ENCODE measurements at places on chromosomes 5 and 9. TPM values are rescaled to one million over a fixed set of nuclear protein-coding genes. Genes with fewer than 3 reads are reported as not detected.
A peak's percentile ranks its signal among the peaks of the same experiment; 100 is the strongest.

- H3K27me3 ChIP-seq = peaks cover 8% of the 10 kb centered on the region
- DNase-seq = peak; percentile 44
- H3K4me1 ChIP-seq = peaks cover 2% of the 10 kb centered on the region
- H3K36me3 ChIP-seq = peaks cover 8% of the 10 kb centered on the region
- no peak overlapping the region for H3K4me3 ChIP-seq
Observed at GRCh38 chr9:134064711-134065110, 3.1 kb downstream of the BRD3 start.

DNA sequence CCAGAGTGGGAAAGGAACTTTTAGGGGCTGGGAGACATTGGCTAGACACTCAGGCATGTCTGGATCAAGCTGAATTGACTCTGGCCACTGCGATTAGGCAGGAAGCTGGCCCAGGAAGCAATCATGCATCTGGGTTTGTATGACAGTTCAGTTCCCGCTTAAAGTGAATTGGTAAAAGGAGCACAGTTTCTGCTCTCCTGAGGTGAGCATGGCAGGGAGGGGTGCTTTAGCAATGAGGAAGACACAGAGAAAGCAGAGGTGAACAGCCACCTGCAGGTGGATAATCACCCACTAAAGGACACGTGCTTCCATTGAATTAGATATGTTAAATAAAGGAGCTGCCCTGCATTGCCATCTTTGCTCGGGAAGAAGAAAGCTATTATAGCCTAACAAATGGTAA lies 248.1 kb upstream of the MAP3K1 start:
- H3K36me3 ChIP-seq = no peaks in the 10 kb centered on the region
- H3K4me3 ChIP-seq = no peak overlapping the region
- H3K27ac ChIP-seq = no peak overlapping the region
- DNase-seq = no peak
- no peaks in the 10 kb centered on the region for H3K4me1 ChIP-seq
- H3K27me3 ChIP-seq = no peaks in the 10 kb centered on the region

- H3K4me1 ChIP-seq = no peaks in the 10 kb centered on the region
- H3K27ac ChIP-seq = no peak overlapping the region
- no peaks in the 10 kb centered on the region for H3K36me3 ChIP-seq
- H3K4me3 ChIP-seq = no peak overlapping the region
- DNase-seq = no peak
Observed at GRCh38 chr9:79829566-79830302, 258.0 kb downstream of the TLE4 start.

DNA sequence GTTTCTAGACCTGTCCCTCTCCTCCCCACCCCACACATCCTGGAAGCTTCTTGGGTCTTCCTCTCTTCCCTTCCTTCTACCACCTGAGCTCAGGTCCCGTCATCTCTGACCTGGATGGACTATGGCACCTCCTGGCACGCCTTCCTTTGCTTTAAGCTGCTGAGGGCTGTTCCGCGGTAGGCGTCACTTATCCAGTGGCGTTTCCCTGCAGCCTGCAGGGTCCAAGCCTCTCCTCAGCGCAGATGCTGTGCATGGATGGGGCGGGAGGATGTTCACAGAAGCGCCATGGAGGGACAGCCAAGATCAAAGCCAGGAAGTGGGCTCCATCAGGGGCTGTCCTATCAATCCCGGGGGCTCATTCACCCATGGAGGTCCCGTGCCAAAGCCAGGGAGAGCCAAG lies 23.8 kb upstream of the CNOT6 start:
- H3K27ac ChIP-seq = no peak overlapping the region
- no peaks in the 10 kb centered on the region for H3K27me3 ChIP-seq
- H3K4me1 ChIP-seq = no peaks in the 10 kb centered on the region
- no peak overlapping the region for H3K4me3 ChIP-seq
- DNase-seq = no peak

DNA sequence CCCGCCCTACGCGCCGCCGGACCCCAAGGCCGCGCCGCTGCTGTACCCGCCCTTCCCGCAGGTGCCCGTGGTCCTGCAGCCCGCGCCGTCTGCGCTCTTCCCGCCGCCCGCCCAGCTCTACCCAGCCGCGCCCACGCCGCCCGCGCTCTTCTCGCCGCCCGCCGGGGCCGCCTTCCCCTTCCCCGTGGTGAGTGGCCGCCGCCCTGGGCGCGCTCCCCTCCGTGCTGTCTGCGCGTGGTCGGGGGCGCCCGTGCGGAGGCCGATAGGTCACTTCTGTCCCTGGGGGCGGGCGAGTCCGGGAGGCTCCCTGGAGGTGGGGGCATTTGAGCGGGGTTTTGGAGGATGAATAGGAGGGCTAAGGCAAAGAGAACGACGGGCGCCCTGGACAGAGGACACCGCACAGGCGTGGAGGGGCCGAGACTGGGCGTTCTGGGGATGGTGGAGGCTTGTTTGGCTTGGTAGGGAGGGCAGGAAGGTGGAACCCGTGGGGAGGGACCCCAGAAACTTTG lies 9.6 kb downstream of the PRRT1B start:
- no peak overlapping the region for H3K4me3 ChIP-seq
- H3K36me3 ChIP-seq = no peaks in the 10 kb centered on the region
- DNase-seq = peak; percentile 67
- H3K4me1 ChIP-seq = no peaks in the 10 kb centered on the region
- peaks cover 21% of the 10 kb centered on the region for H3K27me3 ChIP-seq
- no peak overlapping the region for H3K27ac ChIP-seq

DNA sequence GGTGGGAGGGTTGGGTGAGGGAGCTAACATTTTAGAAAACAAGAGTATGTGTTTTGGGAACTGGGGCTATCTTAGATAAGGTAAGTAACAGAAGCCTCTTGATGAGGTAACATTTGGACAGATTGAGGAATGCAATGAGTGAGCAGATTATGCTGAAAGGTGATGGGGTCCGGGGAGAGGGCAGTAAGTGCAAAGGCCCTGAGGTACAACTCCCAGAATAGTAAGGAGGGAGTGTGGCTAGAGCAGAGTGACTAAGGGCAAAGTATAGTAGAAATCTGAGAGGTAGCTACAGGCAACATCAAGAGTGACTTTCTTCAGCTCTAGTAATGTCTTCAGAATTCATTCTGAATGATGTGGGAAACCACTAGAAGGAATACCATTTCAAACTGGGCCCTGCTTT lies 38.9 kb upstream of the FBXL17 start:
- no peaks in the 10 kb centered on the region for H3K36me3 ChIP-seq
- H3K4me3 ChIP-seq = no peak overlapping the region
- no peaks in the 10 kb centered on the region for H3K4me1 ChIP-seq
- DNase-seq = no peak
- no peak overlapping the region for H3K27ac ChIP-seq
- H3K27me3 ChIP-seq = no peaks in the 10 kb centered on the region

- DNase-seq = no peak
- no peaks in the 10 kb centered on the region for H3K4me1 ChIP-seq
- H3K27me3 ChIP-seq = no peaks in the 10 kb centered on the region
- H3K27ac ChIP-seq = no peak overlapping the region
- no peaks in the 10 kb centered on the region for H3K36me3 ChIP-seq
Observed at GRCh38 chr9:93319301-93319991, 132.0 kb upstream of the FAM120A start.

DNA sequence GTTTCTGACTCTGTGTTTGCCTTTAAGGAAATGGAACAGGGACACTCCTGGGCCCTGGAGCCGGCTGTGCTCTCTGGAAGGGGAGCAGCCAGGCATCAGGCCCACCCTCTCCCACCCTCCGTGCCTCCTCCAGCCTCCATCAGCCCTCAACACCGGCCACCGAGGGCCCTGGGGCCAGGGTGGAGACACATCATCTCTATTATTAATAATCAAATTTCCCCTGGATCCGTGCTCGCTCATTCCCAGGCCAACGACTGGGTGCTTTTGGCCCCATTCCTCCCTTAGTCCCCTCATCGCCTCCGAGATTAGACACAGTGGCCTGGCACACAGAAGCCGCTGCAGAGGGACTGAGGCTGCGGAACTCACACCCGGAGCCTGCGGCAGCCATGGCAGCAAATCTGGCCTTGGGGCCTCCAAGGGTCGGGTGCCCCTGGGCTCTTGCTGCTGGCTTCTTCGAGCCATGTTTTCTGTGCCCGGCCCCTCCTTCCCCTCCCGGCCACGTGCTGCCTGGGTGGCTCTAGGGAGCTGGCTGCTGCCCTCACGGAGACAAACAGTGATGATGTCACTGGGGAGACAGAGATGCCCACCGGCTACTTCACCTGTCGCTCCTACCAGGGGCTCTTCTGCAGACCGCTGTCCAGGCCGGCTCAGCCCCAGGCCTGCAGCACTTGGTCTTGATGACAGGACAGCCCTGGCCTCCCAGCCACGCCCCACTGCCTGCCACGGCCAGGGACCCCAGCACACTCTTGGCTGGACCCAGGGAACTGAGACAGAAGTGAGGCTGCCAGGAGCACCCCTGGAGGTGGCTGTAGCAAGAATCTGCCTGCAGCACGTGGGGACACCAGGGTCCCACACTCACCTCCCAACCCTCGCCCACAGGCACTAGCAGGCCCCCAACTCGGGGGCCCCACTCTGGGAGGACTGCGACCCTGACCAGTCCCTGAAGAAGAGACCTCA lies 76.6 kb upstream of the PPP1R26 start:
- H3K4me3 ChIP-seq = no peak overlapping the region
- H3K36me3 ChIP-seq = no peaks in the 10 kb centered on the region
- no peaks in the 10 kb centered on the region for H3K4me1 ChIP-seq

GRCh38 chr5:113804264-113804663 lies 290.8 kb downstream of the YTHDC2 start:
- H3K4me3 ChIP-seq = no peak overlapping the region
- H3K4me1 ChIP-seq = peaks cover 3% of the 10 kb centered on the region
- H3K27me3 ChIP-seq = no peaks in the 10 kb centered on the region
- DNase-seq = no peak

GRCh38 chr5:133338504-133339355 lies 273.6 kb downstream of the FSTL4 start:
- H3K27ac ChIP-seq = no peak overlapping the region
- H3K4me1 ChIP-seq = no peaks in the 10 kb centered on the region
- H3K27me3 ChIP-seq = no peaks in the 10 kb centered on the region
- no peak overlapping the region for H3K4me3 ChIP-seq
- H3K36me3 ChIP-seq = no peaks in the 10 kb centered on the region
- DNase-seq = no peak

DNA sequence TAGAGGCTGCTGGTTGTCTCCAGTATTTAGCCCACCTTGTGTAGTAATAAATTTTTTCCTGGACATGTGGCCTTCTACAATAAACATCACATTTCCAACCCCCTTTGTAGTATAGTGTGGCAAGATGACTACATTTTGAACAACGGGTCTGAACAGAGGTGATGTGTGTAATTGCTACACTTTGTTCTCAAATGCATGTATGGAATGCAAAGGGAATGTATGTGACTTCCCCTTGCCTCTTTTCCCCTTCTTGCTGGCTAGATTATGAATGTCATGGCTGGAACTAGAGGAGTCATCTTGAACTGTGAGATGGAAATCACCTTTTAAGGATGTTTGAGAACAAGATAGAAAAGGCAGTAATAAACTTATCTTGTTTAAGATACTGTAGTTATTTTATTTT lies 54.5 kb downstream of the PRR16 start:
- H3K27ac ChIP-seq = no peak overlapping the region
- H3K27me3 ChIP-seq = no peaks in the 10 kb centered on the region
- H3K4me1 ChIP-seq = no peaks in the 10 kb centered on the region
- no peak overlapping the region for H3K4me3 ChIP-seq
- H3K36me3 ChIP-seq = no peaks in the 10 kb centered on the region

DNA sequence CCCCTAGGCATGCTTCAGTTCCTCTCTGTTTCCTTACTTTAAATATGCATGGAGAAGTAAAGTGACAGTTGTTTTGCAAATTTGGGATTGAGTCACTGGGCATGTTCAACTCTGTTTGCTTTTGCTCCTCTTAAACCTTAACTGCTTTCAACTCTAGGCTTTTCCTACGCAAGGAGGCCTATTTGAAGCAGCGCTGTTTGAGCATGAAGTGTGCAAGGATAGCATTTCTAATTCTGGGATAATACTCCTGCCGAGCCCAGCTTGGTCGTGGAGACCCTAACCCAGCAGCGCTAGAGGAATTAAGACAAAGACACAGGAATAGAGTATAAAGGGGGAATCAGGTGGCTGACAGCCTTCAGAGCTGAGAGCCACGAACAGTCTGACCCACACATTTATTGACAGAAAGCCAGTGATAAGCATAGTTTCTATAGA lies 803.4 kb upstream of the CDH10 start:
- peak overlapping the region; percentile 82 for H3K27ac ChIP-seq
- DNase-seq = peak; percentile 72
- H3K27me3 ChIP-seq = no peaks in the 10 kb centered on the region
- peaks cover 15% of the 10 kb centered on the region for H3K4me1 ChIP-seq

GRCh38 chr5:91018712-91019371 lies 364.3 kb downstream of the ARRDC3 start:
- H3K4me1 ChIP-seq = peaks cover 20% of the 10 kb centered on the region
- H3K4me3 ChIP-seq = no peak overlapping the region
- no peak for DNase-seq
- H3K27me3 ChIP-seq = no peaks in the 10 kb centered on the region
- no peak overlapping the region for H3K27ac ChIP-seq

DNA sequence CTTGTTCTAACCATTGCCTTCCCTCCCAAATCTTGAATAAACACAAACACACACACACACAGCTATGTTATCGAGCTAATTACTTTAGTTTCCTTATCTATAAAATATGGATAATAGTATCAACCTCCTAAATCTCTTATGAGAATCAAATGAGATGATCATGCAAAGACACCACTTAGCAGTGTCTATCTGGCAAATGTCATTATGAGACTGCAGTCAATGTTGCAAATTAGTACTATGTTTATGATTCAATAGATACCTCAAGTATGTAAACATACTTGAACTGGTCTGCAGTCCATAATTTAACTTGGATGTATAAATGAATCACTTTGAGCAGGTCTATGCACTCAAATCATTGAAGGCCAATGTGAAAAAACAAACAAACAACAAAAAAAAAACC lies 22.2 kb upstream of the ERAP2 start:
- H3K27me3 ChIP-seq = no peaks in the 10 kb centered on the region
- H3K27ac ChIP-seq = no peak overlapping the region
- no peak for DNase-seq
- H3K36me3 ChIP-seq = no peaks in the 10 kb centered on the region

Gene DNM1
- 55.8 TPM for total RNA-seq

Gene DDX31
- total RNA-seq = 30.9 TPM

Gene PLPPR1
- total RNA-seq = 1.5 TPM

Gene FCHSD1
- total RNA-seq = 34.8 TPM

Gene PCDHB3
- 4.3 TPM for total RNA-seq

Gene TAF11L10
- total RNA-seq = not detected

Gene CDC20B
- total RNA-seq = 0.16 TPM

Gene NR5A1
- total RNA-seq = 0.37 TPM

Gene KCNMB1
- not detected for total RNA-seq

Data from endodermal cell (in vitro differentiated cells).